Activated CD4-positive, alpha-beta T cell treated with anti-CD3 and anti-CD28 coated beads, Interleukin-2, amount 10 ng/mL, durations not matched to agents 7 days and 5 days (primary cell): ENCODE measurements at places on chromosomes 7 and 10.
A peak's percentile ranks its signal among the peaks of the same experiment; 100 is the strongest.

- peaks cover 13% of the 10 kb centered on the region for H3K36me3 ChIP-seq
- no peak for DNase-seq
- H3K4me3 ChIP-seq = no peak overlapping the region
- H3K27ac ChIP-seq = no peak overlapping the region
These were observed 14.1 kb downstream of the LAT2 start for GRCh38 chr7:74223711-74224510.

- no peak overlapping the region for H3K4me3 ChIP-seq
- H3K27me3 ChIP-seq = peaks cover 6% of the 10 kb centered on the region
- no peak overlapping the region for H3K27ac ChIP-seq
- no peaks in the 10 kb centered on the region for H3K36me3 ChIP-seq
- H3K4me1 ChIP-seq = no peaks in the 10 kb centered on the region
These were observed 194.2 kb downstream of the SNX13 start for GRCh38 chr7:17746020-17746530.

- no peak for DNase-seq
- no peak overlapping the region for H3K27ac ChIP-seq
- no peaks in the 10 kb centered on the region for H3K27me3 ChIP-seq
- H3K36me3 ChIP-seq = no peaks in the 10 kb centered on the region
- H3K4me1 ChIP-seq = no peaks in the 10 kb centered on the region
- no peak overlapping the region for H3K4me3 ChIP-seq
These were observed 5.4 kb downstream of the PPP1R17 start for GRCh38 chr7:31692451-31692850.

DNA sequence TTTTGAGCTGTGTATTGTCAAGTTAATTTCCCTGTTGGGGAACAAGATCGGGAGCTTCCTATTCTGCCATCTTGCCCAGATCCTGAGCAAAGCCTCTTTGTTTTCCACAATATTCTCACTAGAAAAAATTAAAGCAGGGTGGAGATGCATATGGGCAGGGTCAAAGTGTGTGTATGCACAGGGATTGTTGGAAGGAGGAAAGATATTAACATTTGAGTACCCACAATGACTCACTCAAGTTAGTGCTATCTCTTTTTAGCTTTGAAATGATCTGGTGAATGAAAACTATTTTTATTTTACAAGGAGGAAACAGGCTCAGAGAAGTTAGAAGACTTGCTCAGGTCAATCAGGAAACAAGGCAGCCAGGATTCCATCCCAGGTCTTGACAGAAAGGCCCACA, 6.7 kb upstream of the BTBD16 start:
- no peaks in the 10 kb centered on the region for H3K4me1 ChIP-seq
- no peaks in the 10 kb centered on the region for H3K36me3 ChIP-seq
- no peak for DNase-seq
- H3K4me3 ChIP-seq = no peak overlapping the region
- peaks cover 11% of the 10 kb centered on the region for H3K27me3 ChIP-seq
- H3K27ac ChIP-seq = no peak overlapping the region

DNA sequence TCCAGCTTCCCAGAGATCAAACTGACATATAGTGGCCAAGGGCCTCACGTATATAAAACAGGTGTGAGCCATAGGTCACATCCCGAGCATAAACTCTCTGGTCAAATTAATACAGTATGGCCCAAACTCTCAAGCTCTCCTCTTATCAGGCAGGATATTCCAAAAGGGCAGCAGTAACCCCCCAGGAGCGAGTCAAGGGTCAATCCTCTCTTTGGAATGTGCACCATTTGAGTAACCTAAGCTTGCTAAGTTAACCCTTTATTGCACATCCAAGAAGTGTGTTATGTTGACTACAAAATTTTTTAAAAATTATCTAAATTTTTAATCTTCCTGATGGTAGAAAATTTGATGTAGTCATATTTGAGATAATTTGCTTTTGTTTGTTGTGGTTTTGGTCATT, 4.5 kb upstream of the TRIM24 start:
- H3K27me3 ChIP-seq = no peaks in the 10 kb centered on the region
- H3K4me3 ChIP-seq = no peak overlapping the region
- H3K27ac ChIP-seq = no peak overlapping the region
- no peak for DNase-seq

DNA sequence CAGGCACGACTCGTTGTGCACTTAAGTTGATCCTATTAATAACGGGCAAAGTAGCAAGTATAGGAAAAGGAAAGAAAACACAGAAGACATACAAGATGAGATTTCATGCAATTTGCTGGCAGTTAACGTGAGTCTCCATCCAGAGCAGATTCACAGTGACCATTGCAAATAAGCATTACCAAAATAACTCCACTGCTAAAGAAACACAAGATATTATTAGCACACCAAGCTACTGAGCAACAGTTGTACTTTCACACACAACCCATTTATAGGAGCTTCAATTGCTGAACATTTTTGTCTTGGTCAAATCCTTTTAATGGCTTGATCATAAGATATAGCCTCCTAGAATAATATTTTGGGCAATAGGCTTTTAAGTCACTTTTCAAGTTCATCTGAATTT, 187.7 kb upstream of the HGF start:
- no peak overlapping the region for H3K27ac ChIP-seq
- H3K4me1 ChIP-seq = no peaks in the 10 kb centered on the region
- H3K27me3 ChIP-seq = no peaks in the 10 kb centered on the region
- DNase-seq = no peak

- no peak overlapping the region for H3K27ac ChIP-seq
- no peak overlapping the region for H3K4me3 ChIP-seq
- H3K27me3 ChIP-seq = no peaks in the 10 kb centered on the region
- H3K36me3 ChIP-seq = peaks cover 6% of the 10 kb centered on the region
These were observed 41.5 kb upstream of the GARS1 start for GRCh38 chr7:30553141-30553540.

DNA sequence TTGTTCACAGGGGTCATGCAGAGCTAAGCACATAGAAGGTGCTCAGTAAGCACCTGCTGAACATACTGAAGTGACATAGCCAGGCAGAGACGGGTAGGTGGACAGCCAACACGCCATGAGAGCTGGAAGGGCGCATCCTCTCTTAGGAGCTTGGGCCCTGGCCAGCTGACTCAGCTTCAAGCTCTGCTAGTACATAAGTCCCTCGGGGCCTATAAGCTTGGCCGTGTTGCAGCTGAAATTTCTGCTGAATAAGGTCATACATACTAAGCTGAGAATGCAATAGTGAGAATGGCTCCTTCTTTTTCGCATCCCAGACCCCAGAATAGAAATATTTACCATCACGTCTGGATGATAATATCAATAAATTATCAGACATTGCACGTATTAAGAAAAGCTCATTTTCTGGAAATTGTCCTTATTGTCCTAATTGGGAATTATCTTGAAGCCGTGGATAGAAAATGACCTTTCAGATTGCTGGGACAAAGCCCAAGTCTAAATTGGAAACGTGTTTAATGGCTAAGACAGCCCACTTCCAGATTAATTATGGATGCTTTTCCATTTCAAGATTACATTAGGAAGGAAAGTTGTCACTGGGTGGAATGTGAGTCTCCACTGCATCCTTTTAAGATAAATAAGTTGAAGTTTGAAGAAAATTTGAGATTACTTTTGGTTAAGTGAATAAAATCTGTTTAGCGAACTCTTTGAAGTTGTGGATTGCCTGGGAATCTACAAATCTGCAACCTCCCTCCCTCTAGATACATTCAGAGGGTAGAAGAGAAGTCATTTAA, 287.1 kb upstream of the C7orf33 start:
- no peaks in the 10 kb centered on the region for H3K27me3 ChIP-seq
- H3K27ac ChIP-seq = no peak overlapping the region
- H3K4me3 ChIP-seq = no peak overlapping the region
- DNase-seq = no peak
- H3K4me1 ChIP-seq = peaks cover 5% of the 10 kb centered on the region

GRCh38 chr10:27710014-27710413, 35.6 kb downstream of the MKX start:
- H3K36me3 ChIP-seq = no peaks in the 10 kb centered on the region
- no peak overlapping the region for H3K4me3 ChIP-seq
- peaks cover 6% of the 10 kb centered on the region for H3K27me3 ChIP-seq

- no peaks in the 10 kb centered on the region for H3K36me3 ChIP-seq
- no peak for DNase-seq
- H3K4me3 ChIP-seq = no peak overlapping the region
- no peaks in the 10 kb centered on the region for H3K4me1 ChIP-seq
These were observed 126.5 kb downstream of the SLIT1 start for GRCh38 chr10:97059006-97059871.

DNA sequence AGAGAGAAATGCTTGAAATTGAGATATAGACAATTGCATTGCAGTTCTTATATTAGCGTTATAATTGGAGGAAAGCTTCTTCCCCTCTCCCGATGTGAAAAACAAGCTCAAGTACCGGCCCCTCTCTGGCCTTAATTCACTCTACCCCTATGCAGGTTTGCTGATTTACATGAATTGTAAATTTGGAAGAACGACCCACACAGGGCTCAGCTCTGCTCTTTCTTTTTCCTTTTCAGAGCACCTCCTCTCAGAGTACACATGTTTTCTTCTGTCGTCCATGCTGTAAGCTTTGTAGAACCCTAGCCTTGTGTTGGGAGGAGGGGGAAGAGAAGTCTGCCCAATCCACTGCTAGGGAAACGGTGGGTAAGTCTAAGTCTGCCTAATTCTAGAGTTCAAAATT, 140.8 kb downstream of the IQUB start:
- no peak overlapping the region for H3K4me3 ChIP-seq
- H3K27me3 ChIP-seq = no peaks in the 10 kb centered on the region
- H3K4me1 ChIP-seq = no peaks in the 10 kb centered on the region

- no peak for DNase-seq
- H3K36me3 ChIP-seq = no peaks in the 10 kb centered on the region
- H3K27ac ChIP-seq = no peak overlapping the region
These were observed 200.4 kb downstream of the KCND2 start for GRCh38 chr7:120473352-120473751.

DNA sequence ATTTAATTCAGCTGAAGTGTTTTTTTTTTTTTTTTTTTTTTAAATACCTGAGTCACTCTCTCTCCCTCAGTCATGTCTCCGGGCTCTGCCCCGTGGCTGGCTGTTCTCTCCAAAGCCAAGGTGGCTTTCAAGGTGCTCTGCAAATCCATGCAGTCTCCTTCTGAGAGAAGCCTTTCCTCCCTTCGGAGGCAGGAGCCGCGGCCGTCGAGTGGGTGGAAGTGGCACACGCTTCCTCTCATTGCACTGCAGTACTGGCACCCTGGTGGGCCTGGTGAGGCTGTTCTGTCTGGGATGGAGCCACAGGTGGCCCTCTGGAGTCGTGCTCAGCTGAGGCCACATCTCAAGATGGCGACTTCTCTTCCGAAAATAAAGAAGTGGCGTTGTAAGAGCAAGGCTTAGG, 221.8 kb downstream of the GLRX3 start:
- H3K27me3 ChIP-seq = no peaks in the 10 kb centered on the region
- H3K4me1 ChIP-seq = no peaks in the 10 kb centered on the region
- no peaks in the 10 kb centered on the region for H3K36me3 ChIP-seq
- H3K4me3 ChIP-seq = no peak overlapping the region
- H3K27ac ChIP-seq = no peak overlapping the region

DNA sequence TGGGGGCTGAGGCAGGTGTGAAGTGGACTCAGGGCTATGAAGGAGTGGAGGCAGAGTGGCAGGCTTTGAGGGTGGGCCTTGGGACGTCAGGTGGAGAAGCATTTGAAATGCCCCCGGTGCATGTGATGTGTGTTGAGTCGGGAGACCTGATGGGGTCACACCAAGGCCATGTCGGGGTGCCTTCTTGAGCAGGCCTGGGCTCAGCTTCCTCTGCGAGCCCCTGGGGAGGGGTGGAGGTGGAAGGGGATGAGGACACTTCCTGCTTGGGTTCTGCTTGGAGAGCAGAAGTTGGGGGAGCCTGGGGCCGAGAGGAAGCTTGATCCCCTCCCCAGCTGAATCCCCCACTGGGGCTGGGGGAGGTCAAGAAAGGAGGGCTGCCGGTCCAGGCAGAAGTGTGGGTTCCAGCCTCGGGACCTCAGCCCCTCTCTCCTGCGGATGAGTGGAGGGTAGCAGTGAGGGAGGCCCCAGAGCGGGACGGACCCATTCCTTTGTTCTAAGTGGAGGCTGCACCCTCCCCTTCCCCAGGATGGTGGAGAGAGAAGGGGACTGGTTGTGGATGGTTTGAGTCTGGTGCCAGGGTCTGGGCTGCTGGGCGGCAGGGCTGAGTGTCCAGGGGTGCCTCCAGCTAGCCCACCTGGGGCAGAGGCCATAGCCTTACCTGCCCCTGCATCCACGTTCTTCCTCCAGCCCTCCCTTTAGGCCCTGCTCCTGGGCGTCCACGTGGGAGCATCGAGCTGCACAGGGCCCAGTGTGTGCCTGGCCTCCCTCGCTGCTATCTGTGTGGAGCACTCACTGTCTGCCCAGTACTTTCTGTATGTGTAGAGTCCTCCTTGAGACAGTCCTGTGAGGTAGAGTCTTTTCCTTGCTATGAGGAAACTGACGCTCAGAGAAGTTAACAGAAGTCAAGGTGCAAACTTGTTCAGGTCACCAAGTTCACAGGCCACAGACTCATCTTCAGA, 36.7 kb downstream of the PRF1 start:
- H3K4me1 ChIP-seq = peaks cover 25% of the 10 kb centered on the region
- no peak for DNase-seq
- no peak overlapping the region for H3K4me3 ChIP-seq
- H3K36me3 ChIP-seq = no peaks in the 10 kb centered on the region
- H3K27me3 ChIP-seq = peaks cover 2% of the 10 kb centered on the region
- peak overlapping the region; percentile 50 for H3K27ac ChIP-seq

DNA sequence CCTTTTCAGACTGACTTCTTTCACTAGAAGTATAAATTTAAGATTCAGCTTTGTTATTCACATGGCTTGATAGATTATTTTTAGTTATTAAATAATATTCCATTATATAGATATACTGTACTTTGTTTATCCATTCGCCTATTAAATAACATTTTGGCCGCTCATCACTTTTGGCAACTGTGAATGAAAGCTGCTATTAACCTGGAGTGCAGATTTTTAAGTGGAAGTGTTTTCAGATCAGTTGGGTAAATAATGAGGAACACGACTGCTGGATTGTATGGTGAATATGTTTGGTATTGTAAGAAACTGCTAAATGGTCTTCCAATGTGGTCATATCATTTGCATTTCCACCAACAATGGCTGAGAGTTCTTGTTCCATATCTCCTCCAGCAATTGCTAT, 97.6 kb upstream of the ZNF804B start:
- H3K4me3 ChIP-seq = no peak overlapping the region
- DNase-seq = no peak
- H3K4me1 ChIP-seq = no peaks in the 10 kb centered on the region
- H3K27ac ChIP-seq = no peak overlapping the region
- H3K27me3 ChIP-seq = no peaks in the 10 kb centered on the region

- H3K36me3 ChIP-seq = peaks cover 5% of the 10 kb centered on the region
- H3K4me3 ChIP-seq = no peak overlapping the region
- no peaks in the 10 kb centered on the region for H3K27me3 ChIP-seq
- H3K4me1 ChIP-seq = peaks cover 53% of the 10 kb centered on the region
These were observed 11.8 kb downstream of the NT5C3A start for GRCh38 chr7:33050535-33051318.

DNA sequence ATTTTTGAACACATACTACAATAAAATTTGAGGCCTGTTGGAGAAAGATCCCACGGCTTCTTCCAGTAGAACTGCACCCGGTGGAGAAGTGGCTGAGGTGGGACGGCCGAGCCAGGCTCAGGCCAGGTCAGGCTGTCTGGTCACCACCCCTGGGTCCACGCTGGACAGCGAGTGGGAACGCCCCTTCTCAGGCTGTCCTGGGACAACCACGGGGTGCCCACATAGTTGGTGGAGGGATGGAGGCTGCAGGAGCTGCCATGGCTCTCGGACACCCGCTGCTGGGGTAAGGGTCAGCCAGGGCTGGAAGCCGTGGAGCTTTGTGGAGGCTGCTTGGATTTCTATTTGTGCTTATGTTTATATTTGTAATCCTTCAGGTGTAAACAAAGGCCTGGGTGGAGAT, 206.5 kb downstream of the DNAJB6 start:
- no peaks in the 10 kb centered on the region for H3K4me1 ChIP-seq
- H3K4me3 ChIP-seq = no peak overlapping the region
- H3K36me3 ChIP-seq = no peaks in the 10 kb centered on the region
- no peak overlapping the region for H3K27ac ChIP-seq
